Right cardiac atrium (tissue), 5 donors: ENCODE measurements at places on chromosomes 7 and 10.
A peak's percentile ranks its signal among the peaks of the same experiment; 100 is the strongest.

- DNase-seq: peak; percentile 35
Observed at GRCh38 chr7:123871998-123872867, 27.3 kb downstream of the HYAL4 start.

- DNase-seq: peak; percentile 77
Observed at GRCh38 chr7:5420067-5420880, 3.4 kb downstream of the TNRC18 start.

- DNase-seq: no peak
Observed at GRCh38 chr7:149638566-149639320, 134.6 kb downstream of the ZNF467 start.

DNA sequence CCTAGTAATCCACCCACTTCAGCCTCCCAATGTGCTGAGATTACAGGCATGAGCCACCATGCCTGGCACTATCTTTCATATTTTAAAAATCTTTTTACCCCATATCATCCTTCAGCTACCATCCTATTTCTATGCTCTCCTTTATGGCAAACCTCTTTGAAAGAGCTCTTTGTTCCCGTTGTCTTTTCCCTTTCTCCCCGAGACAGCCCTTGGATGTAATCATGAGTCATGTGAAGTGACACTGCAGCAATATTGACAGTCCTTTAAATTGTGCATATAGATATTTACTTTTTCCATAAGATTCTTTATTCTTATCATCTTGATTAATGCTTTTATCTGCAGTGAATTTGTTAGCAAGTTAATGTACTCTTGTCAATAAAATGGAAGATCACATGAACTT is 286.6 kb downstream of the ANKRD7 start:
- no peak for DNase-seq

DNA sequence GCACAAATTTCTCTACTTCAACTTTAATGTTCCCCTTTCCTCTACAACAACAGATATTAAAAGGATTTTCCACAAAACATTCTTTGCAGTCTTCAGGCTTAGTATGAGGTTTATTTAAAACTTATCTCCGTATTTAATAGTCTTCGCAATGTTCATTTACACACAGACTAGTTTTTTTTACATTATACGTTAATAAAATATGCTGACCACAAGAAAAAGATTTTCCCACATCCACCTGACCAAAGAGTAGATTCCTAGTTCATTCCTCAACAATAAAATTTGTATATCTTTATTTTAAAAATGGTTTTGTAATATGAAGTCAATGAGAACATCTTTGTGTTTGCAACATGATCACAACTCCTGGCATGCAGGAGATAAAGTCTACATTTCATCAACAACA is 42.4 kb downstream of the POT1 start:
- DNase-seq: no peak

DNA sequence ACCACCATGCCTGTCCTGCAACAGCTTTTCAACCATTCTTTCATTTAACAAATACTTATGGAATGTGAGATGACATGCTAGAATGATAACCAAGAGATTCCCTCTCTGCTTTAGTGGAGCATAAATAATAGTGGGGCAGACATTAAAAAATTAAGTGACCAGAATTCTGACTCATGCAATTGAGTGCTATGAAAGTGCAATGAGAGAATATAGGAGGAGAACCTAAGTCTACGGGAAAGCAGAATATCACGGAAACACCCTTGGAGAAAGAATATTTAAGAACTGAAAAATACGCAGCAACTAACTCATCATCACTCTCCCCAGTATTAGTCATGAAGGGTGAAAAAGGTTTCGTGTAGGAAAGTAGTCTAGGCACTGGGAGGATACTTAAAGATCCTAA is 7.1 kb downstream of the KIF5B start:
- DNase-seq: no peak

DNA sequence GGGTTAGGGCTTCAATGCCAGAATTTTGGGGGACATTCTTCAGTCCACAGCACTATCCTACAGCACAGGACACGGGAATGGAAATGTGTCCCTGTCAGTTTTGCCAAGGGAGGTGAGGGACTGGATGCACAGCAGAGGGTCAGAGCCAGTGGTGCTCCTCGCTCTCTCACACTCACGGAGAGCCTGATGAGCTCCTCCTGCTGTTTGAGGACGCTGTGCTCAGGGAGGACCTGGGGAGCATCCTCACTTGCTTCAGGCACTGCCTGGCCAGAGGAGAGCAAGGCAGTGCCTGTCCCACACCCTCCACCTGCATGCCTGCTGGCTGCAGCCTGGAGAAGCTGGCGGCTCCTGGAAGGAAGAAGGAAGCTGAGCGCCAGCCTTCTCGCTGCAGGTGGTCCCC is 58.6 kb downstream of the RAMP3 start:
- DNase-seq: no peak

GRCh38 chr7:88480896-88481295 is 174.2 kb upstream of the STEAP4 start:
- DNase-seq: no peak

- DNase-seq: peak; percentile 52
Observed at GRCh38 chr10:101161494-101162299, 30.6 kb downstream of the TLX1 start.

GRCh38 chr7:38902449-38902848 is 6.5 kb downstream of the VPS41 start:
- no peak for DNase-seq

- no peak for DNase-seq
Observed at GRCh38 chr7:39703144-39703543, 79.8 kb downstream of the RALA start.

DNA sequence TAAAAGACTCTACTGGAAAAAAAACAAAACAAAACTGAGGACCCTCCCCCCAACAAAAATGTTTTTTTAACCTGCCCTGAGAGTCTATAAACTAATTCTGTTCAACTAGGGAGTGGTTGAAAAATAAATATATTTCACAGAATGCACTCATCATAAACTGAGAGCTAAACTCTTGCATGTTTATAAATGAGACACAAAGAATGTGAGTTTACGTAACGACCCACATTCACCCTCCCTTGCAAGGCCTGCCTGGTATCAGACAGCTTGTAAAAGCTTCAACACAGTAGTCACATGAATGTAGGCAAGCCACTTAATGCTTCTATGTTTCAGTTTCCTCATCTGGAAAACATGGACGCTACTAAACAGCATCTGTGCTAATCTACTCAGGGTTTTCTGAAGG is 50.3 kb downstream of the JAZF1 start:
- DNase-seq: no peak

- DNase-seq: no peak
Observed at GRCh38 chr10:7233259-7233991, 177.4 kb downstream of the SFMBT2 start.

- DNase-seq: no peak
Observed at GRCh38 chr7:29167721-29168120, 21.4 kb upstream of the CPVL start.

DNA sequence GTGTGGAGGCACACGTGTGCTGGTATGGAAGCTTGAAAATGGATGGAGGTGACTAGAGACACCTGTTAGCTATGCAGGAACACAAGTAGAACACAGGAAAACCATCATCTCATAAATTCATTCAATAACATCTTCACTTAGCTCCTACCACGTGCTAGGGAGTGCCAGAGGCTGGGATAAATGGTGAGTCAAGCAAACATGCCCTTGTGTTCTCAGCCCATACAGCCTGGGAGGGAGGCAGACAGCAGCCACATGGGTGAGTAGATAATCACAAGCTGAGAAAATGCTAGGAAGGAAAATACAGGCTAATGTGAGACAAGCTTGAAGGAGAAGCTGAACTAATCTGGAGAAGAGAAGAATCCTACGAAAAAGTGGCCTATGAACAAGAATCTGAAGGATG is 468.0 kb upstream of the ZMIZ1 start:
- DNase-seq: no peak

- peak; percentile 91 for DNase-seq
Observed at GRCh38 chr10:79196470-79197461, 128.0 kb downstream of the ZMIZ1 start.

DNA sequence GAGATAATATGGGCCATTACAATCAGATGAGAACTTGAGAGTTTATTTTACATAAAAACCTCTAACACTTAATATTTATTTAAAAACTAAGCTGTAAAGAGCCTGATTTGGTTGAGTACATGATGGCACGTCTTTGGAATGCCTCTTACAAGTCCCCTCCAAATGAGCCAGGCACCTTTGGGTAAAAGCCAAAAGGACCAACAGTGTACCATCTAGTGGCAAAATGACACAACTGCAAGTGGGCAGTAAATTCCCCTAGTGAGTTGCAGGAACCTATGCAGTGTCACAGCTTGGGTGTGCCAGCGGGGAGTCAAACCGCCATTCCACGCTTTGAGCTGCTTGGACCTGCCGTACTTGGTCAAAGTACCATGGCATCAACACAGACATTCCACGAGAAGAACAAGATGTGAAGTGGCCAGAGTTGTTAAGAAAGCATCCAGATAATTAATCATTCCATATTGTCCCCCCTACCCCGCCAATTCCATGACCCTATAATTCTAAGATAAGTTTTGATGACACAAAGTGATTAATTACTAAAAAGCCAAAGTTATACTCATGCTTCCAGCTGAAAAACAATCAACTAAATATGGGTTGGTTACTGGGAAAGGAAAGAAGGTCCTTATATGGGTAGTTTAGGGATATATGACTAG is 115.2 kb downstream of the SORBS1 start:
- peak; percentile 67 for DNase-seq

DNA sequence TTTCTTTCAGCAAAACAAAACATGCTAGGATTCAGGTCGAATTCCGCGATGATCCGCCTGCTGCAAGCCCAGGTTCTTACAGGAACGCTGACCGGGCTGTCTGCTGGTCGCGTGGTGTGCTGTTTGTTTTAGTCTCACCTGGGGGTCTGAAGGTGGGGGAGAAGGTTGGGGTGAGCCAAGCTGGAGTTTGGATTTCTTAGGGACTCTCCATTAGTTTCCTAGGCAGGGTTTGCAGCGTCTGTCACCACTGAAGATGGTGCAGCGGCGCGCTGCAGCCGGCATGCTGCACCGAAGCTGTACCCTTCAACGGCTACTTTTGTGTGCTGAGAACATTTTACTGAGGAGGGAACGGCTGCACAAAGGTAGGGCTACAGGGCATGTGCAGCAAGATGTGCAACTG is 48.7 kb downstream of the GCC1 start:
- DNase-seq: no peak

DNA sequence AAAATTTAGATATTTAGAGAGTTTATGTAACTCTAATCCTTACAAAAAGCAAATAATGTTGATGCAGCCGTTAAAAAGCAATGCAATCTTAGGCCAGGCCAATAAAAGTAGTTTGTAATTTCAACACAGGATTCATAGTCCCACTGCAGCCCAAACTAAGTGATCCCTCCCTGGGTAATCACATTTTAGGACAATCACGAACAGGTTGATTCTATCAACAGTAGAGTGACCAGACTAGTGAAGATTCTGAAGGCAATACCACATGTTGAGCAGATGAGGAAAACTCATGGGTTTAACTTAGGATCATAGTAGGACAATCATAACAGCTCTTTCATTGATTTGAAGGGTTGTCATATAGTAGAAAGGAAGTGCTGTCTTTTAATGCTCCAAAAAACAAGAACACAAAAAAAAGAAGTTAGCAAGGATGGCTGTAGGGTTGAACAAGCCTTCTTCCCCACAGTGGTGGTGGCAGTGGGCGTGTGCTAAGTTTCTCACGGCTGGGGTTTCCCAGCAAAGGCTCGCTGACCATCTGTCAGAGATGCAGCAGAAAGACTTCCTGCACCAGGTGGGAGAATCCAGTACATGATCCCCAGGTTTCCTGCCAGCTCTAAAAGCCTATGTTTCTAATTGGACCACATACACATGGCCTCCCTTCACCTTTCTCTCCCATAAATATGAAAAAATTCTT is 212.2 kb downstream of the CHRM2 start:
- DNase-seq: no peak

DNA sequence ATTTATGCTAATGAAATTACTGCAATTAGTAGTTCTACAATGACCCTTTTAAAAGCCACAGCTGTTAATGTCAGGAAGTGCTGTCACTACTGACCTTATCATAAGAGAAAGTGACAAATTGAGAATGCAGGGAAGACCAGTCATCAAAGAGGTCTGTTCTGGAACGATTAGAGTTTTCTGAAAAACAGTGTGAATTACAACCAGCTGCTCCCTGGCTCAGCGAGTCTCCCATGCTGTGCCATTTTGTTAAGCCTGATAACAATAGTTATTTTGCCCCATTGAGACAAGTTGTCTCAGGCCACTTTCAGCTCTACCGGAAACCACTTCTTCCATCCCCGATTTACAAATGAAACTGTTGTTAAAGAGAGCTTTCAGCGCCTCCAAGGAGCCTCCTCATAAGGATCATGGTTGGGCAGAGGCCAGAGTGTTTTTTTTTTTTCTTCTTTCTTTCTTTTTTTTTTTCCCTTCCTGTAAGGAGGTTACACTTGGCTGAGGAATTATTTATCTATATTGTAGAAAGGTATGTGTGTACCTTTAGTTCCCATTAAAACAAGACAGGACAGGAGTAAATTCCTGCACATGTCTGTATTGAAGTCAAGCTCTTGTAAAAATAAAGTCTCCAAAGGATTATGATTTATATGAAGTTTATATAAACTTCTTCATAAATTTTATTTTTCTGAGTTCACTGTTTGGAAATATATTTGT is 173.6 kb downstream of the CDCA7L start:
- DNase-seq: no peak

- no peak for DNase-seq
Observed at GRCh38 chr7:835485-836401, 3.5 kb downstream of the SUN1 start.

GRCh38 chr10:90443342-90443741 is 414.5 kb downstream of the HTR7 start:
- DNase-seq: no peak

- no peak for DNase-seq
Observed at GRCh38 chr7:102275123-102275703, 11.5 kb upstream of the SH2B2 start.

- no peak for DNase-seq
Observed at GRCh38 chr7:34124765-34125164, 219.4 kb downstream of the BMPER start.
